ENCODE measurements at places on chromosomes 5 and 9. TPM values are rescaled to one million over a fixed set of nuclear protein-coding genes. Genes with fewer than 3 reads are reported as not detected.
A peak's percentile ranks its signal among the peaks of the same experiment; 100 is the strongest.

Gene BTNL9
- total RNA-seq = not detected

Gene RETREG1
- total RNA-seq = 31.0 TPM

Gene NIPAL4
- total RNA-seq = 1.1 TPM

Gene GMCL2
- not detected for total RNA-seq

Gene FIBCD1
- total RNA-seq = not detected

Gene RNF224
- total RNA-seq = not detected

Gene OMD
- not detected for total RNA-seq

Gene TRIO
- 7.6 TPM for total RNA-seq

Gene MYORG
- 0.64 TPM for total RNA-seq

Gene PAXX
- 83.3 TPM for total RNA-seq

- DNase-seq = no peak
- H3K27ac ChIP-seq = no peak overlapping the region
- H3K4me1 ChIP-seq = no peaks in the 10 kb centered on the region
- no peaks in the 10 kb centered on the region for H3K27me3 ChIP-seq
- H3K4me3 ChIP-seq = no peak overlapping the region
- H3K36me3 ChIP-seq = no peaks in the 10 kb centered on the region
Measured at GRCh38 chr5:3010301-3010952, 258.9 kb upstream of the IRX2 start.

- DNase-seq = no peak
- no peaks in the 10 kb centered on the region for H3K4me1 ChIP-seq
- H3K27ac ChIP-seq = no peak overlapping the region
- H3K36me3 ChIP-seq = no peaks in the 10 kb centered on the region
- peaks cover 2% of the 10 kb centered on the region for H3K27me3 ChIP-seq
Measured at GRCh38 chr5:141866096-141866495, 12.1 kb downstream of the PCDH1 start.

DNA sequence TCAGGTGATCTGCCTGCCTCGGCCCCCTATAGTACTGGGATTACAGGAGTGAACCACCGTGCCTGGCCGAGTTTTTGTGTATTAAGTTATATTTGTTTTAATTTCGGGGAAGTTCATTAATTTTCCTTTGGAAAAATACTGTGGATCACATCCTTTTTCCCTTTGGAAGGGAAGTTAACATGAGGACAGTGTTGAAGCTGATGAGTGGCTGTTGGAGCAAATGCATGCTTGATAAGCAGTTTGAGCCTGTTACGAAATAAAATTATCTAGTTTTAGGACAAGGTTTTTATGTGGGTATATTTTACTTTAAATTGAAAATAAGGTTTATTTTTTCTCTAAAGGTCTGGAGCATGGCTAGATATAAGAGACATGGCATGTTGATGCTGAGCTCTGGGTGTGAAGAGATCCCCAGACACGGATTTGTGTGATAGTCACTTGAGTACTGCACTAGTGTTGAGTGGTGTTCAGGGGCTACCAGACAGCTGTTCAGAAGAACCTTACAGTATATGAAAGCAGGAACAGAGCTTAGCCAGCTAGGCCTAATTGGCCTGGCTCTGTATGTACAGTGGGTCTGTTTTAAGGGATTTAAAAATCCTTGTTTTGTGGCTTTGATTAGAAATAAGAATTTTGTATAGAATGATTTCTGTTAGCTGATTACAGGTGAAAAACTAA is 17.4 kb downstream of the LMNB1 start:
- no peak overlapping the region for H3K27ac ChIP-seq
- H3K4me1 ChIP-seq = peaks cover 21% of the 10 kb centered on the region
- peak overlapping the region; percentile 11 for H3K4me3 ChIP-seq
- no peak for DNase-seq

DNA sequence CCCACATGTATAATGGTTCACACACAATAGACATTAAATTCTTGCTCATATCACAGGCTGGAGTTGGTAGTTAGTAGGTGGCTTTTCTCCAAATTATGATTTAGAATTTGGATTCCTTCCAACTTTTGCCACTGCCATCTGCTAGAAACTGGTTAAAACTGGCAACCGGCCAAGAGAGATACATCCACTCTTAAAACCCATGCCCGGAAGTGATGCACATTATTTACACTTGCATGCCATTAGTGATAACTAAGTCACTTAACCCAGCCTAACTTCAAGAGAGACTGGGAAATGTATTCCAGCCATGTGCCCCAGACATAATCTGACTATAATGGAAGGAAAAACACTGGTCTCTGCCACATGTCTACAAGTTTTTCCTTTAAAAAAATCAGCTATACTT is 395.7 kb upstream of the SEMA6A start:
- no peaks in the 10 kb centered on the region for H3K27me3 ChIP-seq
- H3K4me3 ChIP-seq = no peak overlapping the region
- H3K27ac ChIP-seq = no peak overlapping the region
- no peak for DNase-seq

DNA sequence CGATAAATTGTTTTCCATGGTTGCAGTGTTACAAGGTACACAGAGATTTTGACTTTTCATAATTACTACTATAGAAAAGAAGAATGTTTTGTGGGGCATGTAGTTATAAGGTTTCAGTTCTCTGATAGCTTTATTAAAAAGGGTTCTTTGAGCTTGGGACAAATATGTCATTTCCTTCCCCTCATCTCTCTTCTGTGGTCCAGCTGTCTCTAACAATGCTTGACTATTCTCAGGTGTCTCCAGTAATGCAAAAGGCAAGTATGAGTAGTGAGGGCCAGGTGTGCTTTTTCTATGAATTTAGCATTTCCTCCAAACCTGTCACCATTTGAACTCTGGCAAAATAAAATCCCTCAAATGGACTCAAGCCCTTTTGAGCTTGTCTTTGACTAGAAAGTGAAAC is 84.3 kb downstream of the SLF1 start:
- no peaks in the 10 kb centered on the region for H3K27me3 ChIP-seq
- H3K4me3 ChIP-seq = no peak overlapping the region
- H3K27ac ChIP-seq = no peak overlapping the region

DNA sequence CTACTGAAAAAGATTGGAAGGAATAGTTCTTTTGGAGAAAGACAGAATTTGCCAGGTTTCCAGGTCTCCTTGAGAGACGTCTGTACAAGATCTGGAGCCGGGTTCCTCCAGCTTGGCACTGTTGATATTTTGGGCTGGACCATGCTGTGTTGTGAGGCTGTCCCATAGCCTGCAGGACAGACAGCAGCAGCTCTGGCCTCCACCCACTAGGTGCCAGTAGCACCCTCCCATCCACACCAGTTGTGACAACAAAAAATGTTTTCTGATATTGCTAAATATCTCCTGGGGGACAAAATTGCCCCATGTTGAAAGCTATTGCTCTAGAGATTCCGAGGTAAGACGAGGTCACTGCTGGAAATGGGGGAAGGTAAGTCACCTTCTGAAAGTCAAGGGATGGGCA is 287.7 kb upstream of the DAP start:
- H3K36me3 ChIP-seq = no peaks in the 10 kb centered on the region
- H3K4me1 ChIP-seq = no peaks in the 10 kb centered on the region

GRCh38 chr5:83475391-83475863 is 3.9 kb downstream of the VCAN start:
- H3K4me3 ChIP-seq = no peak overlapping the region
- no peak overlapping the region for H3K27ac ChIP-seq
- no peaks in the 10 kb centered on the region for H3K36me3 ChIP-seq
- peaks cover 30% of the 10 kb centered on the region for H3K27me3 ChIP-seq

DNA sequence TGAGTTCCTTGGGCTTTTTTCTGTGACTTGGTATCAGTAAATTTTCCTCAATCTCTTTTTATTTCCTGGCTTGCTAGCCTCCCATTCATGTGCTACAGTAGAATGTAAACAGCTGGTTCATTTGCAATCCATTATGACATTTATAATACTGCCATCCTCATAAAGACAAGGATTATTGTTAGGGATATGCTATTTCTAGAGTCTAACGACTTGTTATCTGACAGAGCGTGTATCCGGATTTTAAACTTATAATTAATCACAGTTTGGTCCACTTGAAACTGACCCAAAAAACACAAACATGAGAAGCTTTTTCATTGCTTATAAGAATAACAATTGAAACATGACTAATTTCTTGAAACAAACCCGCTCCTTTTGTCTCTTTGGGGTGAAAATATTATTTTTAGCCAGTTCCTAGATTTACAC is 585.8 kb downstream of the TLE4 start:
- no peak overlapping the region for H3K4me3 ChIP-seq
- H3K27me3 ChIP-seq = no peaks in the 10 kb centered on the region
- DNase-seq = no peak
- H3K36me3 ChIP-seq = no peaks in the 10 kb centered on the region

GRCh38 chr5:180098526-180098925 is 27.0 kb upstream of the RNF130 start:
- H3K27ac ChIP-seq = no peak overlapping the region
- no peaks in the 10 kb centered on the region for H3K27me3 ChIP-seq
- no peaks in the 10 kb centered on the region for H3K4me1 ChIP-seq
- no peak overlapping the region for H3K4me3 ChIP-seq

- H3K27ac ChIP-seq = no peak overlapping the region
- no peaks in the 10 kb centered on the region for H3K4me1 ChIP-seq
- no peaks in the 10 kb centered on the region for H3K36me3 ChIP-seq
Measured at GRCh38 chr9:4174546-4175175, 125.2 kb downstream of the GLIS3 start.

GRCh38 chr5:131745703-131746102 is 51.1 kb downstream of the FNIP1 start:
- H3K4me3 ChIP-seq = no peak overlapping the region
- no peak for DNase-seq

- H3K36me3 ChIP-seq = no peaks in the 10 kb centered on the region
- no peaks in the 10 kb centered on the region for H3K27me3 ChIP-seq
- no peak for DNase-seq
- no peak overlapping the region for H3K4me3 ChIP-seq
- no peak overlapping the region for H3K27ac ChIP-seq
Measured at GRCh38 chr5:59169081-59169767, 586.3 kb downstream of the RAB3C start.

GRCh38 chr9:134410071-134410834 is 84.0 kb downstream of the RXRA start:
- no peak overlapping the region for H3K27ac ChIP-seq
- H3K4me1 ChIP-seq = peaks cover 29% of the 10 kb centered on the region
- H3K4me3 ChIP-seq = no peak overlapping the region

GRCh38 chr5:172564883-172565282 is 76.2 kb upstream of the NEURL1B start:
- H3K27me3 ChIP-seq = no peaks in the 10 kb centered on the region
- H3K4me1 ChIP-seq = no peaks in the 10 kb centered on the region
- H3K27ac ChIP-seq = no peak overlapping the region

DNA sequence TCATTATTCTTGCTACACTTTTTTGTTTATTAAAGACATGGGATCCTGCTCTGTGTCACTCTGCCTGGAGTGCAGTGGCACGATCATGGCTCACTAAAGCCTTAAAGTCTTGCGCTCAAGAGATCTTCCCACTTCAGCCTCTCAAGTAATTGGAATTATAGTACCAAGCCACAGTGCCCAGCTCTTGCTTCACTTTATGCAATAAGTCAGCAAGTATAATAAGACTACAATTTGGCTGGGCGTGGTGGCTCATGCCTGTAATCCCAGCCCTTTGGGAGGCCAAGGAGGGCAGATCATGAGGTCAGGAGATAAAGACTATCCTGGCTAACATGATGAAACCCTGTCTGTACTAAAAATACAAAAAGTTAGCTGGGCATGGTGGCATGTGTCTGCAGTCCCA is 5.9 kb downstream of the C9orf153 start:
- H3K27me3 ChIP-seq = no peaks in the 10 kb centered on the region
- no peaks in the 10 kb centered on the region for H3K4me1 ChIP-seq
- H3K27ac ChIP-seq = no peak overlapping the region
- no peaks in the 10 kb centered on the region for H3K36me3 ChIP-seq
- H3K4me3 ChIP-seq = no peak overlapping the region

- peaks cover 25% of the 10 kb centered on the region for H3K27me3 ChIP-seq
- no peak overlapping the region for H3K4me3 ChIP-seq
- H3K27ac ChIP-seq = no peak overlapping the region
Measured at GRCh38 chr5:96335873-96336272, 97.2 kb downstream of the PCSK1 start.

DNA sequence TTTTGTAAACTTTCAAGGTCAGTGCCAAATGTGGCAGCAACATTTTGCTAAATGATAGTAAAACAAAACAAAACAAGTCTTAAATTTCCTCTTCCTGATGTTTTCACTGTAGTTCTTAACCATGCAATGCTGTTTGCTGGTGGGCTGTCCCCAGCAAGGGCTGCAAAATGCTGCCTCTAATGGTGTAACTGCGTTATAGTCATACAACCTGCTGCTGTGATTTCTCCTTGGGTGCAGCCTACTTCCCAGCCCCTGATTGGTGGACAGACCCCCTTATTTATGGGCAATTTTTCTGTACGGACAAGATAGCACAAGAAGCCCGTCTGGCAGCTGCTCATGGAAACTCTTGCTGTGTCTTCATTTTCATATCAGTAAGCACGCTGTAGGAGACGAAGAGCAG is 26.6 kb upstream of the PIP5K1B start:
- peaks cover 6% of the 10 kb centered on the region for H3K27me3 ChIP-seq
- no peak overlapping the region for H3K27ac ChIP-seq
- no peak overlapping the region for H3K4me3 ChIP-seq
- DNase-seq = no peak

GRCh38 chr5:168011096-168011495 is 280.3 kb upstream of the WWC1 start:
- H3K27ac ChIP-seq = no peak overlapping the region
- no peaks in the 10 kb centered on the region for H3K27me3 ChIP-seq
- no peak for DNase-seq
- no peak overlapping the region for H3K4me3 ChIP-seq
- H3K36me3 ChIP-seq = no peaks in the 10 kb centered on the region
- no peaks in the 10 kb centered on the region for H3K4me1 ChIP-seq

GRCh38 chr9:93151097-93151784 is 17.2 kb upstream of the NINJ1 start:
- DNase-seq = no peak
- no peaks in the 10 kb centered on the region for H3K27me3 ChIP-seq
- peaks cover 5% of the 10 kb centered on the region for H3K4me1 ChIP-seq
- H3K27ac ChIP-seq = no peak overlapping the region
- H3K4me3 ChIP-seq = no peak overlapping the region
- no peaks in the 10 kb centered on the region for H3K36me3 ChIP-seq

- H3K4me3 ChIP-seq = no peak overlapping the region
- H3K4me1 ChIP-seq = no peaks in the 10 kb centered on the region
- no peaks in the 10 kb centered on the region for H3K36me3 ChIP-seq
- no peak overlapping the region for H3K27ac ChIP-seq
Measured at GRCh38 chr9:117687532-117687931, 16.7 kb upstream of the TLR4 start.

All from CD4-positive, CD25-positive, alpha-beta regulatory T cell (primary cell).